Iris pigment epithelial cell (primary cell): ENCODE measurements at places on chromosomes 16 and 17.
A peak's percentile ranks its signal among the peaks of the same experiment; 100 is the strongest.

DNA sequence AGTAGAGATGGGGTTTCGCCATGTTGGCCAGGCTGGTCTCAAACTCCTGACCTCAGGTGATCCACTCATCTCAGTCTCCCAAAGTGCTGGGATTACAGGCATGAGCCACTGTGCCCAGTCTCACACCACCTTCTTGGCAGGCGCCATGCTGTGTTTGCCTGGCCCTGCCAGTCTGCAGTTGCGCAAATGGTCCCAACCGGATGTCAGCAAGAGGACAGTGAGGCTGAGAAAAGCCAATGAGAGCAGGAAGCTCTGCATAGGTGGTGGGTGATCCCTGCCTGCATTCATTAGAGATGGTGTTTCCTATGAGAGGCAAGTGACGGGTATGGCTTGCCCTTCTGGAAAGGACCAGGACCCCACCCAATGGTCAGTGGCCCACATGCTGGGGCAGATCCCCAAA is 59.3 kb downstream of the PECAM1 start:
- DNase-seq: no peak

DNA sequence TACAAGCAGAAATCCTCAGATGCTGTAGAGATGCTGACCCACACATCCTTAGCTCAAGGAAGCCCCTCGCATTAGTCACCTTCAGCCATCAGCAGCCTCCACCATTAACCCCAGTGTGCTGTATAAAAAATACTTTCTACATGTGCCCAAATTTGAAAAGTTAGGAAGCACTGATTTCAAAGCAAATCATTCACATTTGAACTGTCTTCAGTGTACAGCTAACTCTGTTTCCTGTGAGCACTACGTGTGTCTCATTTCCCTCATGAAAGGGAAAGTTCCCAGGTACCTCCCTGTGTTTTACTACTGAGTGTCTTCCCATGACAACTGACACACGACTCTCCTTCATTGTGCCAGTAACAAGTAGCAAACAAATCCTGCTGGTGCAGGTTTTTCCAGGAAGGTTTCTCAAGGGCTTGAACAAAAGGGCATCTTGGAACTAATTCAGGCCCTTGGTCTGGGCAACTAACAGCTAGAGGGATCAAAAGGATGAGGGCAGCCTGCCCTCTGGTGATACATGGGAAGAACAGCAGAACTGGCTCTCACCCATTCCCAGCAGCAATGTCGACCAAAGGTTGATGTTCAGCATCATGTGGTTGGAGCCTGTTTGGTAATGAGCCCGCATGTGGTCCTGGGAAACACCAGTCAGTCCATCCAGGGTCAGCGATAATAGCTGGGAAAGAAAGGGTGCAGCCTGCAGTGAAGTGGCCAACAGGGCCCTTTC is 4.0 kb downstream of the SLC35B1 start:
- DNase-seq: peak; percentile 60

DNA sequence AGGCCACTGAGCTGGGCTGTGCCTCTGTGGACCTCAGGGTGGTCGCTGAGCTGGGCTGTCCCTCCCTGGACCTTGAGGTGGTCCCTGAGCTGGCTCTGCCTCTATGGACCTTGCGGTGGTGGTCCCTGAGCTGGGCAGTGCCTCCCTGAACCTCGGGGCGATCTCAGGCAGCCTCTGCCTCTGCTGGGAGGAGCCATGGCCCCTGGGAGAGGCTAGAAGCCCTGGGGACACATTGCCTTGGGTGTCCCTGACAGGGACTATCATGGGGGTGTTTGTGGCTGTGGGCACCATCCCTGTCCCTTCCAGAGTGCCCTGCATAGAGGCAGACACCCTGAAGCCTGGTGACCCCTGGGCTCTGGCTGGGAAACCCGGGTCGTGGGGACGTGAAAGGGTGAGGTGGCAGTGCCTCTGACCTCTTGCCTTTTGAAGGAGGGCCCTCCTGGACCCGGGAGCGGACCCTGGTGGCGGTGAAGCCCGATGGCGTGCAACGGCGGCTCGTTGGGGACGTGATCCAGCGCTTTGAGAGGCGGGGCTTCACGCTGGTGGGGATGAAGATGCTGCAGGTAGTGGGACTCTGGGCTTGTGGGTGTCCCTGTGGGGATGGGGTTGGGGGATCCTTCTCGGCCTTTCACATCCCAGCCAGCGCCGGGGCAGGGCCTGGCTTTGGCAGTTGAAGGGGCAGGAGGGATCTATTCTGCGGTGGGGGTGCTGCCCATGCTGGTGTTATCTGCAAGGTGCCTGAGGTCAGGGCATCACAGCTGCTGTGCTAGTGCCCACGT is 1.8 kb downstream of the NME4 start:
- no peak for DNase-seq

DNA sequence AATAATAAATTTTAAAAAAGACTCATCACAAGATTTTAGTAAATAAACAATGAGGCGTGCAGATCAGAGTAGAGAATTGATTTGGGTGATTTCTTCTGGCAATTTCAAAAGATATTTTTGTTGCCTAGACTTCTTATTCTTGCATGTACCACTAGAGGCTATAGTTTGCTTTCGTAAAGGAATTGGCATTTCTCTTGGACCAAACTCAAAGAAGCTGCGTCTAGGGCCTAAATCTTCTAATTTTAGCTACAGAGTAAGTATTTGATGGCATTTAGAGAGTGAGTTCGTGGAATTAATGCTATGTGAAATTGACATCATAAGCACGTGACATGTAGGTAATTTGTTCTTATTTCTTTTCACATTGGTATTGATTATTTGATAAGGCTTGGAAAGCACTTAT is 24.4 kb upstream of the ABCC11 start:
- DNase-seq: peak; percentile 31

- no peak for DNase-seq
Observed at GRCh38 chr17:56803071-56803470, 30.6 kb downstream of the C17orf67 start.

DNA sequence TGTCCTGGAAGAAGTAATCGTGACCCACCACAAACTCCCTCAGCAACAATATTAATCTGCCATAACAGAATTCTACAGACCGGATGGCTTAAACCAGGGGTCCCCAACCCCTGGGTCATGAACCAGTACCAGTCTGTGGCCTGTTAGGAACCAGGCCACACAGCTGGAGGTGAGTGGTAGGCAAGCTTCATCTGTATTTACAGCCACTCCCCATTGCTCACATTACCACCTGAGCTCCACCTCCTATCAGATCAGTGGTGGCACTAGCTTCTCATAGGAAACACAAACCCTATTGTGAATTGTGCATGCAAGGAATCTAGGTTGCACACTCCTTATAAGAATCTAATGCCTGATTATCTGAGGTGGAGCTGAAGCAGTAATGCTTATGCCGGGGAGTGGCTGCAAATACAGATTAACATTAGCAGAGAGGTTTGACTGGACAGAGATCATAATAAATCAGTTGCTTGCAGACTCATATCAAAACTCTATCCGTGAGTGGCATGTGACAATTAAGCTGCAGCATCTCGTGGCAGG is 74.5 kb downstream of the NOG start:
- DNase-seq: no peak
